ENCODE measurements at places on chromosomes 1 and 21.
A peak's percentile ranks its signal among the peaks of the same experiment; 100 is the strongest.

- DNase-seq = no peak
These were observed 6.9 kb downstream of the DTL start for GRCh38 chr1:212042436-212042835.

GRCh38 chr1:1021010-1021919 is 1.3 kb downstream of the AGRN start:
- no peak for DNase-seq

DNA sequence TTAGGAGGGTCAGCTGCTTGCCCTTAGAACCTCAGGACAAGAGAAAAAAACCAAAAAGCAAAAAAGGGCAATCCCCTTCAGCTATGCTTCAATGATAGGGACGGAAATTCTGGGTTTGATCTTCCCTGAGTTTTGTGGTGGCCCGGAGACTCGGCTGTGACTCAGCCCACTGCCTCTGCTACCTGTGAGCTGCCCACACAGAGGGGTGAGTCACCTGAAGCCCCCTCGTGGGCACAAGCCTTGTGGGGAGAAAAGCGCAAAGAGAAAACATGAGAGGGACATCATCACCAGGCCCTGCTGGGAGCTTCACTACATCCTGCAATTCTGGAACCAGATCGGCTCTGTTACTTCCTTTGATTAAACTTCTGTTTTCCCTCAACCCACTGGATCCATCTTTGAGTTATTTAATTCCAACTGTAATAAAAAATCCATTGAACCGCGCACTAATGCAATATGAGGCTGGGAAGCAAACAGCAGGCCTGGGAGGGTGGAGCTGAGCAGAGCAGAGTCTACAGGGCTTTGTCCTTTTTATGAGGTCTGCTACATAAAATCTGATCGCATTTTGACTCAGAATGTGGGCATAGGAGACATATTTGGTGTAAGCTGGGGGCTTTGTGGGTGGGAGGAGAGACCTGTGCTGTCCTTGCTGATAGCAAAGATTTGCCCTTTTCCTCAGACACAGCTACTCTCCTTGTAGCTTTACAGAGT is 58.7 kb upstream of the STUM start:
- DNase-seq = no peak

GRCh38 chr1:192807211-192808162 is 1.4 kb upstream of the RGS2 start:
- DNase-seq = no peak

DNA sequence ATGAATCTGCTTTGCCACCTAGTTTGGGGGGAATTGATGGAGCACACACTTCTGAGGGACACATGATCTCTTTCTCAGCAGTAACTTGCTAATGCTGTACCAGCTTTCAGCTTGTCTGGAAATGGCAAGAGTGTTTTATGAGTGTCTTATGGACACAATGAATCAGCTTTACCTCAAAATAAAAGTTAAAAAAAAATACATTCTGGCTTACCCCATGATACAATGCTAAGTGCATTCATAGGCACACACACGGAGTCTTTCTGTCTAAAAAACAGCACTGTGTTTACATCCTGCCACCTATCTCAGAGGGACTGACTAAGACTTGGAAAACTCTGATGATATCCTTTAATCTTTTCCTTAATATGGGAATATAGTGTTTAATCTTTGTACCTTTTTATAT is 455.5 kb upstream of the ADAMTS5 start:
- DNase-seq = no peak

DNA sequence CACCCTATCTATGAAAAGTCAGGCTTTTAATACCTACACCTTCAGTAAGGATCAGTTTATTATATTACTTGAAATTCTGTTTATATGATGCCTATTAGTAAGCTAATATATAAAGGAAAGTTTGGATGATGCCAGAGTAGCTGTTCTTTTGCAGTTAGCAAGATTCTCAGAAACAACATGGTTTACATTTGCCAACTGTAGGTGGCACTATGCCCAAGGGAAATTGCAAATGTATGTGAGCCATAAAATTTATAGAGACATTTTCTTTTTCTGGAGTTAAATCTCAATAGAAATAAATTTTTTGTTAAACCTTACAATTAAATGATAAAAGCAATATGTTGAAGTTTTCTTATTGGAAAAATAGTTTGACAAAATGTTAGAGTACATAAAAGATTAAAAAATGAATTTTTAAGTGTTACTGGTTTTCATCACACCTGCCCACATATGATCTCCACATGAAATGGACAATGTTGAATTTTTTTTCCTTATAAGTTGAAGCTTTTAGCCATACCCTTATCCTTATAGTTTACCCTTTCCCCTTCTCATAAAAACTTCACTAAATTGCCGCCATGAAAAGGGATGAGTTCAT is 32.1 kb upstream of the EPHX4 start:
- peak; percentile 1 for DNase-seq

GRCh38 chr1:240239309-240239708 is 147.6 kb downstream of the FMN2 start:
- no peak for DNase-seq

GRCh38 chr1:234768569-234769283 is 158.7 kb upstream of the IRF2BP2 start:
- no peak for DNase-seq

DNA sequence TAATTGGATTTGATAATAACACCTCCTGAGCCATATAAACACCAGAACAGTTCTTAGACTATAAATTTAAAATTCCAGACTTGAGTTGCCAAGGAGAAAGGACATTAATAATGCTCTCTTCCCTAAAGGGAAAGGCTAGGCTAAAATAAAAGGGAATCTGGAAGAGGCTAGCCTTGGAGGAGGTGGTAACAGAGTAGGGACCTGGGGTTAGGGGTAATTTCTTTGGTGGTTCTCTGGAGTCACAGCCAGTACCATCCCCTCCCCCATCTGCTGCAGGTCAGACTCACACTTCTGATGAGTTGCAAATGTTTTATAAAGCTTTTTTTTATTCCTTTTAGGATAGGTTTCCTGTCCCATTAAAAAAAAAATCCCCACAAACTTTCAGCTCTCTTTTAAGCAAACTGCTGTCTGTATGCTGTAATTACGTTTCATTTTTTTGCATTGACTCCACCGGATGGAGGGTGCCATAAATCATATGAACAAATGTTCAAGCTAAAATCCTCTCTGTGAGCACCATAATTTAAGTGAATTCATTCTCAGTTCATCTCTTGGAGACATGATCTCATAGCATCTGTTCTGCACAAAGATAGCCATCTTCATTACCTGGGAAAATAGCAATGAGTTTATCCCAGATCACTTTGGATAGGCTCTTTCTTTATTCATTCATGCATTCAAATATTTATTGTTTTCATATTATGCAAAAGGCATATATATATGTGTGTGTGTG is 379.6 kb downstream of the TTLL7 start:
- DNase-seq = no peak

GRCh38 chr1:9676815-9677393 is 25.4 kb downstream of the PIK3CD start:
- no peak for DNase-seq

- no peak for DNase-seq
These were observed 105.0 kb upstream of the DPYD start for GRCh38 chr1:98025858-98026257.

- DNase-seq = no peak
These were observed 2.0 kb upstream of the COQ8A start for GRCh38 chr1:226937940-226938725.

GRCh38 chr1:33515112-33515511 is 42.7 kb downstream of the ZSCAN20 start:
- DNase-seq = no peak
